ENCODE measurements at places on chromosomes 6 and 20. TPM values are rescaled to one million over a fixed set of nuclear protein-coding genes. Genes with fewer than 3 reads are reported as not detected.
A peak's percentile ranks its signal among the peaks of the same experiment; 100 is the strongest.

GRCh38 chr6:73309785-73310502, 44.1 kb downstream of the DPPA5 start:
- DNase-seq: no peak

- DNase-seq: no peak
Observed at GRCh38 chr6:106122938-106123656, 37.0 kb downstream of the PRDM1 start.

DNA sequence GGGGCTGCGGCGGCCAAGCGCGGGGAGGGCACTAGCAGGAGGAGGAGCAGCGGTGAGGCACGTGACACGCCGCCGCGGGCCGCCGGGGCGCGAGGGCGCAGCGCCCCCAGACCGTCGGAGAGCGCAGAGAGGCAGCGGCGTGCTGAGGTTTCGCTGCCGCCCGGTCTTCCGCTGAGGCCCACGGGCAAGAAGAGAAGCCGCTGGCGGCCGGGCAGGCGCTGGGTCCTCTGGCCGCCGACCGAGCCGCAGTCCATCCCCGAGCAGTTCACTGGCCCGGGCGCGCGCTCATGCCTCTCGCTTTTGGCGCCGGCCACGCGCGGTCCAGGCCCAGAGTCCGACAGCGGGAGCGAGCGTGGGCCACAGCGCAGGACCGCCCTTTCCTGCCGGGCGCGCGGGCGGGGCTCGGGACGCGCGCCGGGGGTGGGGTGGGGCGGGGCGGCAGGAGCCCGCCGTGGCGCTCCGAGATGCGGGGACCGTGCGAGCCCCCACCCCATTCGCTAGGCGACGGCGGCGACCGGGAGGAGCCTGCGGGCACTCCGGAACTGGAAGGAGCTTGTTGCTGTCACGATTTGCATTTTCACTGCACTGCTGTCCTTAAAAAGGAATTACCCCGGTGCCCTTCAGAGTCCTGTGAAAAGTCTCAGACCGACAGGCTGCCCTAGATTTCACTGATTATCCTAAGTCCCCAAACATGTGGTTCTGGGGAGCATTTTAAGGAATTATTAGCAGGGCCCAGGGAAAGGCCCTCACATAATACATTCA, at the start of gene MCUR1:
Gene MCUR1, minus strand, starts transcription at position 382 of the 762 bp plus-strand sequence. Its CDS starts 128 bp downstream, at position 254.
- peak; percentile 78 for DNase-seq

DNA sequence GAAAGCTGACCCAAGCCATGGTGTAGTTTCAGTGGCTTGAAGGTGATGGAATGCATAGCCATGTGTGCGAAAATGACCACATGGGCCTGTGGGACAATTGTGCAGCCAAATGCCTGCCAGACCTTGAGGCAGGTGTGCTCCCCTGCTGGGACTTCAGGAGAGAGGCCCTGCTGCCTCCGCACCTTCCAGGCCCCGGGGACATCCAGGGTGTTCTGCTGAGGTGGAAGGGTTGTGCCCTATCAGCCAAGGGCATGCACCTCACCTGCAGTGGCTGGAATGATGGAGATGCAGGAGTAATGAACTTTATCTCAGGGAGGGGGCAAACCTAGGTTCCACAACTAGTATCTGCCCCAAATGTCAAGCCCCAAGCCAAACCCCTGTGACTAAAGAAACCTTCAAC, 44.0 kb downstream of the PRND start:
- DNase-seq: no peak

DNA sequence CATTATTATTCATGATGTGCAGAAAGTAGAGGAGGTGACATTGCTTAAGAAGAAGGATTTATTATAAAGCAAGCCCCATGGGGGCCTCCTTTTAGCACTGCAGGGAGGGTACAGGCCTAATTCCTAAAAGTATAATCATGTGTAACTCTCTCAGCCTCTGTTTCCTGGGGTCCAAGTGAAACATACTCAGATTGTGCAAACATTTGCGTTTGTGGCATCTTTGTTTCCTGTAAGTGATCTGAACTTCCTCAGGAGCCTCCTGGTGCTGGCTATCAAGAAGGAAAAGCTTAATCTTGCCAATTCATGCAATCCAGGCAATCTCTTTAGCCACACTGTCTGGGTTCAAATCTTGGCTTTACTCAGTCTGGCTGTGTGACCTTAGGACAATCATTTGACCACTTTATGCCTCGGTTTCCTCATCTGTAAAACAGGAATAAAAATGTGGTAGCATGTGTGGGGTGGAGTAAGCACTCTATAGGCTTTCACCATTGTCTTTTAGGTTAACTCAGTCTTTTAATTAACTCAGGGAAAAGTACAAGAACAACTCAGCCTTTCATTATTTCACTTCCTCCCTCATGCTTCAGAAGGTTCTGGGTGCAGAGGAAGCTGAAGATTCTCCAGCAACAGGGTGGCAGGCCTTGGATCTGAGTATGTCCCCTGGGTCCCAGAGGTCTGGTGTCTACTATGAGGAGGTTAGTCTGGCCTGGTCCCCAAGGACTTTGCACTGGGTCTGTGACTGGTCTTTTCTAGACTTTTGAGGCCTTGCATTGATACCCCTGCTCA, 831 bp upstream of the SIRPB2 start:
- DNase-seq: no peak

GRCh38 chr20:63202021-63202420, 13.9 kb downstream of the YTHDF1 start:
- DNase-seq: no peak

DNA sequence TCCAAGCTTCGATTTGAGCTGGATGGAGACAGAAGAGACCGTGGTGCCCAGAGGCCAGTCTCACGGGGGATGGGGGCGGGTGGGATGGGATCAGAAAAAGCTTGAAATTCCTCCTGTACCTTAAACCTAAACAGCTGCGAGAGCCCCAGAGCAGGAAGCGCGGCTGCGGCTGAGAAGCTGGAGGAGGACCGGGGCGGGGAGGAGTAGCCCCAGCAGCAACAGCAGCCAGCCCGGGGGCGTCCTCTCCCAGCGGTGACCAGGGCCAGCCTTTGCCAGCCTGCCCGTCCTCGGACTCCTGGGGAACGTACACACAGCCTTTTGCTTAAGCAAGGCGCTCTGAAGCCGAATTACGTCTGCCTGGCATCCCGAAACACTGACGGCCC, 17.4 kb upstream of the PRDM13 start:
- no peak for DNase-seq

- DNase-seq: peak; percentile 81
Observed at GRCh38 chr6:31396422-31397152, 6.8 kb upstream of the MICA start.

DNA sequence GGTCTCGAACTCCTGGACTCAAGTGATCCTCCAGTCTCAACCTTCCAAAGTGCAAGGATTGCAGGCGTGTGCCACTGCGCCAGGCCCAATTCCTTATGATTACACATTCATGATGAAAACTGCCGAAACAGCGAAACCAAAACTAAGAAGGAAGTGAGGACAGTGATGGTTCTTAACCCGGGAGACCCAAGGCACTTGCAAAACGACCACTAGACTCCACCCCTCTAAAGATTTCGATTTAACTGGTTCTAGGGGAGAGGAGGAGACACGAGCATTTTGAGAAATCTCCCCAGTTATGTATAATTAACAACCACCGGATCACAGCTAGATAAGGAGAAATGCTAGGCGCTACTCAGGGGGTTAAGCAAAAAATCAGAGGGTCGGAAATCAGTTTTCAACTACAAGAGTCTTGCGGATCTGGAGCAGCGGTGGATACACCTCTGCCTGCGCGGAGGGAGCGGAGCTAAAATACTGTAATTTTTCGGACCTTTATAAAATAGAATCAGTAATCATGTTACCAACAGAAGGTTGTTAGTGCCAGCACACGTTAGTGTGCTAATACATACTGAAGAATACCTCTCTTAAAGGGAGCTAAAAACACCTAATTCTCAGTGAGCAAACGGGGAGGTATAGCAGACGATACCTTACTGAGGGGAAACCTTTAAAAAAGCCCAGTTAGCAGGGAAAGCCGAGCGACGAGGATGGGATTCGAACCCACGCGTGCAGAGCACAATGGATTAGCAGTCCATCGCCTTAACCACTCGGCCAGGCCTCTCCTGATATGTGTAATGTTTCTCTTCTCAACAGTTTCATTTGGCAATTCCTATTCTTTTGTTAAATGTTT, 60.0 kb upstream of the BTN3A2 start:
- DNase-seq: no peak

- peak; percentile 63 for DNase-seq
Observed at GRCh38 chr20:19783966-19784401, 25.9 kb downstream of the RIN2 start.

GRCh38 chr6:52216932-52217575, 27.2 kb downstream of the IL17F start:
- DNase-seq: no peak

GRCh38 chr6:28940294-28940857, 16.6 kb upstream of the TRIM27 start:
- DNase-seq: peak; percentile 73

DNA sequence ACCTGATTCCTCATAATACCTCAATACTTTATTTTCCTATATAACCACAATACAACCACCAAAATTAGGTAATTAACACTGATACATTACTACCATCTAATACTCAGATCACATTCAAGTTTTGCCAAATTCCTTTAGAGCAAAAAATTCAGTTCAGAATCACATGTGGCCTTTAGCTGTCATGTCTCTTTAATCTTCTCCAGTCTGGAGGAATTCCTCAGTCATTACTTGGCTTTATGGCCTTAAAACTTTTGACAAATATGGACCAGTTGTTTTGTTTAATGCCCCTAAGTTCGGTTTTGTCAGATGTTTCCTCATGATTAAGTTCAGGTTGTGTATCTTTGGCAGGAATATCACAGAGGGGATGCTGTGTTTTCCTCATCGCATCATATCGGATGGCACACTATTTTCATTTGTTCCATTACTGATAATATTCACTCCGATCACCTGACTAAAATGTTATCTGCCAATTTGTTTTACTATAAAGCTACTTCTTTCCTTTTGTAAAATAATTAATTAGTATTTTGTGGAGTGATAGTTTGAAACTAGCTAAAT, 51.2 kb upstream of the AKIRIN2 start:
- DNase-seq: no peak

The SUMO4 gene
- 5.6 TPM for total RNA-seq

The NKAIN4 gene
- not detected for total RNA-seq

Measured in breast epithelium (tissue), 4 donors.